Karpas-422 (cell line): ENCODE measurements at places on chromosomes 7 and 10. TPM values are rescaled to one million over a fixed set of nuclear protein-coding genes. Genes with fewer than 3 reads are reported as not detected.

Gene EBF3
- not detected in 2 replicates for total RNA-seq

DNA sequence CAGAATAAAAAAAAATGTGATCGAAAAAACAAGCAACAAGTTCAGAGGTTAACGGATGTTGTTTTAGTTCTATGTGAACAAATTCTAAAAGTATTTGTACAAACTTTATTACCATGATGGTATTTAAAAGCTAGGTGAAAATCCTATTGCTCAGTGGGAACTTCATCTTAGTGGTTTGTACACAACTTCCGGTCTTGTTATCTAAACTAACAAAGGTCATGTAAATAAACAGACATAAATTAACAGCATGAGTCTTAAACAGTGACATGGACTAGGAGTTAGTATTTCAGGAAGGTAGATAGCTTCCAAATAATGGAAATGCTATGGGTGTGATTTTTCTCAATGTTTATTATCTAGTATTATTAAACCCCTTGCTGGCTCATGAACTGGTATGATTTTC lies 83.8 kb downstream of the SPAG6 start:
- no peak for DNase-seq
- no peak overlapping the region for H3K4me3 ChIP-seq
- no peak overlapping the region for H3K27ac ChIP-seq
- H3K36me3 ChIP-seq = no peaks in the 10 kb centered on the region

- no peaks in the 10 kb centered on the region for H3K36me3 ChIP-seq
- peak; percentile 60 for DNase-seq
- peak overlapping the region; percentile 43 for H3K4me3 ChIP-seq
- peaks cover 30% of the 10 kb centered on the region for H3K4me1 ChIP-seq
- H3K27me3 ChIP-seq = no peaks in the 10 kb centered on the region
- peak overlapping the region; percentile 58 for H3K27ac ChIP-seq
Measured at GRCh38 chr10:43816351-43817321, 168.0 kb upstream of the ZNF32 start.

GRCh38 chr10:125050383-125050782 lies 108.5 kb downstream of the ZRANB1 start:
- H3K27me3 ChIP-seq = no peaks in the 10 kb centered on the region
- H3K27ac ChIP-seq = no peak overlapping the region
- H3K4me3 ChIP-seq = no peak overlapping the region
- H3K36me3 ChIP-seq = no peaks in the 10 kb centered on the region

Gene CPA2
- total RNA-seq = not detected in 2 replicates

Gene SYCE1
- total RNA-seq = not detected in 2 replicates

Gene TUBAL3
- 0.11 TPM in 1 of 2 replicates, not detected in the other for total RNA-seq

- H3K4me1 ChIP-seq = no peaks in the 10 kb centered on the region
Measured at GRCh38 chr7:124667312-124668153, 98.1 kb downstream of the GPR37 start.

DNA sequence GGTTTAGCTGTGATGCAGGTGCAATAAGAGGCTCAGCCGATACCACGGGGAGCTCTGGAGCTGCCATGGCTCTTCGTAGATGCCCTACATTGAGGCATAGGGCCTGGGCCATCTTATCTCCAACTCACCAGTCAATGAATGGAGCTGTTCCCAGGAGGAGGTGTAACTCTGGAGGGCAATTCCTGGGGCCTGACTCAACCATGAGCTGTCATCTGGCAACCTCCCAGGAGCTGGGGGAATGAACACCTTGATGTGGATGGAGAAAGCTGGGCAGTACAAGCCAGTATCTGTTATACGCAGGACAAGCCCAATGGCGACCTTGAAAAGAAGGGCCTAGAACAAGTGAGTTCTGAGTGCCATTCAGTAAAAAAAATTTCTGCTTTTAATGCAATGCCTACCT lies 224.0 kb upstream of the PLXDC2 start:
- no peak for DNase-seq
- H3K4me3 ChIP-seq = no peak overlapping the region
- no peaks in the 10 kb centered on the region for H3K4me1 ChIP-seq
- H3K27me3 ChIP-seq = no peaks in the 10 kb centered on the region
- no peaks in the 10 kb centered on the region for H3K36me3 ChIP-seq

- DNase-seq = no peak
- no peaks in the 10 kb centered on the region for H3K36me3 ChIP-seq
- no peak overlapping the region for H3K4me3 ChIP-seq
- H3K27me3 ChIP-seq = no peaks in the 10 kb centered on the region
Measured at GRCh38 chr10:125559210-125559609, 123.8 kb downstream of the TEX36 start.

DNA sequence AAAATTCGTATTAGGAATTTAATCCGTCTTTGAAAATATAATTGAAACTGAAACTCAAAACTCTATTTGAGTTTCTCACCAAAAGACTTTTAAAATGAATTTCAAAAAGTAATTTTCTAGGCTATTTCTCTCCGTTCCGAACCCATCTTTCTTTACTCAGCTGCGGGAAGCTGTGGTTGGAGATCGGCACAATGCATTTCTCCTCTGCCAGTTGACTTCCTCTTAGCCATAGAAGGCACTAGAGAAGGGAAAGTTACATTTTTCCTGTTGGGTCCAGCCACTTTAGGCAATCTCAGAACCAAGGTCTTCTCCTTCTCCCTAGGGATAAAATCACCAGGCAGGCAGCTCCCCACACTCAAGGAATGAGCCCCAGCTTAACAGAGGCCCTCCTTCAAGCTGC lies 133.6 kb upstream of the COL1A2 start:
- no peak overlapping the region for H3K27ac ChIP-seq
- no peak overlapping the region for H3K4me3 ChIP-seq
- no peaks in the 10 kb centered on the region for H3K27me3 ChIP-seq
- no peak for DNase-seq
- H3K36me3 ChIP-seq = no peaks in the 10 kb centered on the region
- H3K4me1 ChIP-seq = no peaks in the 10 kb centered on the region

- no peaks in the 10 kb centered on the region for H3K36me3 ChIP-seq
- H3K4me3 ChIP-seq = no peak overlapping the region
- DNase-seq = no peak
- H3K27ac ChIP-seq = no peak overlapping the region
- no peaks in the 10 kb centered on the region for H3K27me3 ChIP-seq
- H3K4me1 ChIP-seq = no peaks in the 10 kb centered on the region
Measured at GRCh38 chr10:113368666-113369364, 184.0 kb upstream of the HABP2 start.

Gene POLR3A
- total RNA-seq = 17.7 and 25.5 TPM in 2 replicates

Gene TBXAS1
- not detected in 2 replicates for total RNA-seq

GRCh38 chr10:77746047-77746707 lies 108.6 kb upstream of the KCNMA1 start:
- no peaks in the 10 kb centered on the region for H3K36me3 ChIP-seq
- H3K4me1 ChIP-seq = no peaks in the 10 kb centered on the region
- no peak overlapping the region for H3K27ac ChIP-seq
- no peak for DNase-seq
- H3K27me3 ChIP-seq = no peaks in the 10 kb centered on the region

GRCh38 chr10:17808971-17809841 lies at the start of gene MRC1:
TSS of gene MRC1 (plus strand) at chr10:17809348. CDS start at chr10:17809466, 118 bp downstream.
- DNase-seq = no peak
- peaks cover 14% of the 10 kb centered on the region for H3K4me1 ChIP-seq
- no peak within 1 kb of the TSS for H3K4me3 ChIP-seq
- no peaks in the 10 kb centered on the region for H3K27me3 ChIP-seq

Gene UCN3
- not detected in 2 replicates for total RNA-seq

- no peaks in the 10 kb centered on the region for H3K27me3 ChIP-seq
- H3K4me3 ChIP-seq = no peak overlapping the region
- no peak for DNase-seq
- H3K4me1 ChIP-seq = peaks cover 6% of the 10 kb centered on the region; the same call in 1 of the 2 replicates
- no peaks in the 10 kb centered on the region for H3K36me3 ChIP-seq
Measured at GRCh38 chr10:123454987-123455386, 211.2 kb upstream of the GPR26 start.

Gene TAS2R3
- total RNA-seq = 0.94 and 1.0 TPM in 2 replicates

Gene HTR7
- total RNA-seq = 0.26 TPM in 1 of 2 replicates, not detected in the other

Gene VSIR
- 0.07 and 1.8 TPM in 2 replicates for total RNA-seq

Gene SCART1
- 6.9 and 7.0 TPM in 2 replicates for total RNA-seq

DNA sequence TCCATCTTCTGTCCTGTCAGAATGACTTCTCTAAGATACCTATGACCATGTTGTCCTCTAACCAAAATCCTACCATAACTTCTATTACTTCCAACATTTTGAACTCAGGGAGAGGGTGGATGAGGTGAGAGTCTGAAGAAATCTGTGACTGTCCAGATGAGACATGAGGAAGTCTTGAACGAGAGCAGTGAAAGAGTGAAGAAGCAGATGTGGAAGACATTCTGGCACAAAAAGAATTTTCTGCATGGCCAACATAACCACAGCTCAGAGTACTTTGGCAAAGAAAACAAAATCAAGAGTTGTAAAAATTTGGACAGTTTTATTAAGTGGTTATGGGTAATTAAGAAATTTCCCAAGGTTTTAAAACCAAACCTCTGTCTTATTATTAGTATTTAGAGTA lies 141.6 kb downstream of the CPEB3 start:
- no peak overlapping the region for H3K4me3 ChIP-seq
- peaks cover 57% of the 10 kb centered on the region for H3K4me1 ChIP-seq
- DNase-seq = no peak
- no peaks in the 10 kb centered on the region for H3K36me3 ChIP-seq
- no peaks in the 10 kb centered on the region for H3K27me3 ChIP-seq
- H3K27ac ChIP-seq = no peak overlapping the region

DNA sequence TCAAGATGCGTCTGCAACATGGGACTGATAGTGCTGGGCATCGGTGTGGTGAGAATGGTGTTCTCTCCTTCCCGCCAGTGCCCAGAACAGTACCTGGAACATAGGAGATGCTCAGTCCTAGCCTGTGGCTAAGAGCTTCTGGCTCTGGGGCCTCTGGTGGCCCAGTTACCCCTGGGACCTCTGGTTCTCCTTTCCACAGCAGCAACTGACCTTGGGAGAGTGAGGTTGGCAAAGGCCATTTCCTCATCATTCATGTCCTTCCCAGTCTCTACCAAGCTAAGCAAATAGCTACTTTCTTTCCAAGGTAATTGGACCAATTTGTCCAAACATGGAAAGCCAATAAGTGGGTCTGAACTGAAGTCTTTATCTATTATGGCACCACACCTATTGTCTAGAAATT lies 11.6 kb upstream of the GOLGA7B start:
- DNase-seq = no peak
- H3K27ac ChIP-seq = no peak overlapping the region
- H3K4me1 ChIP-seq = no peaks in the 10 kb centered on the region
- H3K4me3 ChIP-seq = no peak overlapping the region

DNA sequence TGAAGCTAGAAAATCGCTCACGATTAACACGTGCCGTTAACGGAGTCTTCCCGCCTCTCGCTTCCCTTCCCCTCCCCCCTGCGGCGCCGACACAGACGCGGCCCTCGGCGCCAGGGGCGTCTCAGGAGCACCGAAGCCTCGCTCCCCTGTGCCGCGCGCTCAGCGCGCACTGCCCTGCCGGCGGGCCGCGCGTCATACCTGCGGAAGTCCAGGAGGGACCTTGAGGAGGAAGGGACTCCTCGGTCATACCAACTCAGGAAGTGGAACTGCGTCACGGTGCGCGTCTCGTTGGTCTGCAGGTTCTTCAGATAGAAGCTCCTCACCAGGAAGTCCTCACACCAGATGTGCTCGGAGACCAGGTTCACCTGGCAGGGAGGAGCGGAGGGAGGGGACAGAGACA lies 239.6 kb downstream of the DNAJB6 start:
- no peaks in the 10 kb centered on the region for H3K4me1 ChIP-seq
- DNase-seq = peak; percentile 48
- no peaks in the 10 kb centered on the region for H3K36me3 ChIP-seq
- H3K27me3 ChIP-seq = no peaks in the 10 kb centered on the region
- H3K4me3 ChIP-seq = peak overlapping the region; percentile 36; the same call in 1 of the 2 replicates

DNA sequence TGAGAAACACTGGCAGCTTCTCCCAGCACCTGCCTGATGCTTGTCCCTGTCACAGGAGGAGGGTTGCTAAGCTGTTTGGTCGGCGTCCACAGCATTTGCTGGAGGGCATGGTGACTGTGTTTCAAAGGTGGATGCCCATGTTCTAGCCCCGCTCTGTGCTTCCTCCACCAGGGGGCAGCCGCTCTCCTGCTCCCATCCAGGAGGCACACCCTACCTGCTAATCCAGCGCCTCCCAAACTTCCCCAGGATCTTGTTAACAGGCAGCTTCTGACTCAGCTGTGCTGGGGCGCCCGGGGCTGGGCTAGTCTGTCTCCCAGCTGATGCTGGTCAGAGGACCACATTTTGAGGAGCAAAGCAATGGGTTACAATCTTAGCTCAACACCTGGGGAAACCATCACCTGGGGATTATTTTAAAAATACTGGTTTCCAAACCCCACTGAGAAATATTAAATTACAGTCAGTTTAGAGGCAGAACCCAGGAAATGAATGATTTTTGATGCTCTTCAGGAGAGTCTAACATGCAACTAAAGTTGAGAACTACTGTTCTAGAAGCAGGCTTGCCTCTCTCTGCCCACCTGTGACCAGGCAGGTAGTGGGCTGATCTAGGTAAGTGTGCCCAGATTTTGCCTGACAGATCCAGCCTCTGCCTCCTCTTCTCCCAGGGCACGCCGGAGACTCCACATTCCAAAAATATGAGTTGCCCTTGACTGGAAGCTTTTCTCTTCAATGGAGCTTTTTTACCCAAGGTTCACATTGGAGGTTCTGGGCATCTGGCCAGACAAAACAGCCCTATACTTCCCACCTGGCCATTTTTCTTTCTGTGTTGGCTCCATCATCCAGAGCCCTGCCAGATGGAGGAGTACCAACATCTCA lies 92.7 kb upstream of the GPR26 start:
- no peak overlapping the region for H3K4me3 ChIP-seq
- no peaks in the 10 kb centered on the region for H3K36me3 ChIP-seq
- no peaks in the 10 kb centered on the region for H3K27me3 ChIP-seq
- no peaks in the 10 kb centered on the region for H3K4me1 ChIP-seq
- DNase-seq = peak; percentile 76
- H3K27ac ChIP-seq = no peak overlapping the region

Gene PRKG1
- not detected in 2 replicates for total RNA-seq

Gene PNPLA8
- 33.0 and 41.0 TPM in 2 replicates for total RNA-seq

- no peak for DNase-seq
- no peaks in the 10 kb centered on the region for H3K36me3 ChIP-seq
- H3K27ac ChIP-seq = no peak overlapping the region
- no peak overlapping the region for H3K4me3 ChIP-seq
- H3K4me1 ChIP-seq = no peaks in the 10 kb centered on the region
- no peaks in the 10 kb centered on the region for H3K27me3 ChIP-seq
Measured at GRCh38 chr7:20558963-20559716, 56.3 kb upstream of the ABCB5 start.
